ENCODE measurements at places on chromosomes 7 and 10.

DNA sequence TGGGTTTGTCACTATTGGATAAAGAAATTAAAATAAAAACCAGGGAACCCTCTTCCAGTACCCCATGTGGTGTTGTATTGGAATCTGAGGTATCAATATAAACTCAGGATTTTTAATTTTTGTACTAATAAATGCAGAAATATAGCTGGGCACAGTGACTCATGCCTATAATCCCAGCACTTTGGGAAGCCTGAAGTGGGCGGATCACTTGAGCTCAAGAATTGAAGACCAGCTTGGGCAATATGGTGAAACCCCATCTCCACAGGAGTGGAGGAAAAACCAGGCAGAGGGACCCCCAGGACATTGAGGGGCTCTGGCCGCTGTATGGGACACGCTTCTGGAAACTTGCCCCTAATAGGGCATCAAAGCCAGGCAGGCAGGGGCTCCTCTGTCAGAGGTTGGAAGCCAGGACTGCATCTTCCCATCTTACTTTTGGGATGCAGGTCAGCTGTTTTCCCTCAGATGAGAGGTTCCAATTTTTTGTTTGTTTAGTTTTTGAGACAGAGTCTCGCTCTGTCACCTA is 11.1 kb downstream of the ADIRF start:
- no peak for DNase-seq

- DNase-seq = peak; percentile 66
Measured at GRCh38 chr7:54841772-54842697, 83.0 kb upstream of the SEC61G start.

DNA sequence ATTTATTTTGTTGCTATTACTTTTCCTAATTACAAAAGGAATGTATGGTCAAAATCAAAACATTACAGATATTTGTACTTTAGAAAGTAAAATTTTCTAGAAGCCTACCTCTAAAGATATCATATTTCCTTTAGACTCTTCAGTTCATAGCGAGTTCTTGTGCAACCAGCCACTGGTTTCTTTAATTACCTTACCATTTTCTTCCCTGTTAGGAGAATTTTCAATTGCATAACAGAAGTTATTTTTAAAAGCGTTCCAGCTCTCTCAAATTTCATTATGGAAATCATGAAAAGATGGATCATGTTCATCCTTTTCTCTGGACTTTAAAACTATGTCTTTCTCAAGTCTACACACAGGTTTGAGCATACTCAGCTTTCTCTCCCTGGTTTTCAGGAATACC is 5.0 kb upstream of the TRUB1 start:
- DNase-seq = no peak

- DNase-seq = no peak
Measured at GRCh38 chr10:19974138-19974537, 157.9 kb downstream of the PLXDC2 start.

DNA sequence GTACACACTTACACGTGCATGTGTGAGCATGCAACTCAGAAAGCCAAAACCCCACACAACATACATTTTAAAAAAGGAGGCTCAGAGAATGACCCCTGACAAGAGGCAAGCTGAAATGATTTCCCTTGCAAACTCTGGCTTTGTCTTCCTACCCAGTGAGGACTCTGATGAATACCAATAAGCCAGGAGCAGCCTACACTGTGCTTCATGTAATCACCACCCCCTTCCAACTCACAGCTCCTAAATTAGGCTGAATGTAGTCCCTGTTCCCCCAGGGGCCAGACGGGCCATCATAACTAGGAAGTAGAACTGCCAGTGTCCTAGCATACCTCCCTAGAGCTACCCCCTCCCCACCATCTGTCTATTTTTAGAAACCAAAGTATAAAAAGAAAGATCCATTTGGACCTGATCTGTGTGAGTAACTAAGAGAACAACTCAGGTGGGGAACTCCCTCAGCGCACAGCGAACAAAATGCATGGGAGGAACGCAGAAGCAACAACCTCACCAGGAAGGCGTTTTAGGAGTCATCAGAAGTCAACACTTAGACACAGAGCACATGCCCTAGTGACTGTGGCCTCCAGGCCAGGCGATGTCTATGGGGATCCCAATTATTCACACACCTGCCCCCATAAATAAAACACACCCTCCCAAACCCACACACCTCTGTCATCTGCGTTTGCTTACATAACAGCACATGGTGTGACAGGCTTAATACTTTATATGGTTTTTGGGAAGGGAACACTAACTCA is 1.9 kb downstream of the DGKI start:
- no peak for DNase-seq

DNA sequence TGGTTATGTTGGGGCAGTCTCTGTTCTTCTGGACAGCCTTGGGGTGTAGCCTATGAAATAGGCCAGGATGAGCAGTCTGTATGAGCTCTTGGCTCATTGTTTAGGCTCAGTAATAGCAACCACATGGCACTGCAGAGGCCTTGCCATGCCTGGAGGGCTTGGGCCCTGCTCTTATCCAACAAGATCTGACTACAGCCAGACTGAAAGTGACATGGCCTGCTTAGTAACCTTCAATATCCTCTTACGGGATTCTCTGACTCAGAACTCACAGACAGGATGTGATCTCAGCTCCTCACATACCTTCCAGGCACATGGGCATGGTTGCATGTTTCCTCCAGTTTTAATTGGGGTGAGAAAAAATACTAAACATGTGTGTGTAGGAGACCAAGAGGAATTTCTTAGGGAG is 289.3 kb downstream of the PTEN start:
- no peak for DNase-seq

DNA sequence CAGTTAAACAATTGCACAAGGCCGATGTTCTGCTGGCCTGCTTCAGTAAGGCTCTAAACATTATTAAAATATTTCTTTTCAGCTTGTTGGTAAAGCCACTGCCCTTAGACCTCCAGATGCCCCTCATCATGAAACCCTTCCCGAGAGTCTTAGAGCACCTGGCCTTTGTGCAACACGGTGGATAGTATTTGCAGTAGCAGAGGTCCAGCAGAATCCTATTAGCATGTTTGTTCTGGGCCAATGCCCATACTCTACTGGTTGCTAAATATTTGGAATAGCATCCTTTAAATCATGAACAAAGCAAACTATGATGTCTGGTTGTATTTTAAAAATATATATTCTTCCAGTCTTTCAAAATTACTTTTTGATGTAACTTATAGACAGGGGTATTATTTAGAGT is 584.6 kb downstream of the CNTNAP2 start:
- no peak for DNase-seq

DNA sequence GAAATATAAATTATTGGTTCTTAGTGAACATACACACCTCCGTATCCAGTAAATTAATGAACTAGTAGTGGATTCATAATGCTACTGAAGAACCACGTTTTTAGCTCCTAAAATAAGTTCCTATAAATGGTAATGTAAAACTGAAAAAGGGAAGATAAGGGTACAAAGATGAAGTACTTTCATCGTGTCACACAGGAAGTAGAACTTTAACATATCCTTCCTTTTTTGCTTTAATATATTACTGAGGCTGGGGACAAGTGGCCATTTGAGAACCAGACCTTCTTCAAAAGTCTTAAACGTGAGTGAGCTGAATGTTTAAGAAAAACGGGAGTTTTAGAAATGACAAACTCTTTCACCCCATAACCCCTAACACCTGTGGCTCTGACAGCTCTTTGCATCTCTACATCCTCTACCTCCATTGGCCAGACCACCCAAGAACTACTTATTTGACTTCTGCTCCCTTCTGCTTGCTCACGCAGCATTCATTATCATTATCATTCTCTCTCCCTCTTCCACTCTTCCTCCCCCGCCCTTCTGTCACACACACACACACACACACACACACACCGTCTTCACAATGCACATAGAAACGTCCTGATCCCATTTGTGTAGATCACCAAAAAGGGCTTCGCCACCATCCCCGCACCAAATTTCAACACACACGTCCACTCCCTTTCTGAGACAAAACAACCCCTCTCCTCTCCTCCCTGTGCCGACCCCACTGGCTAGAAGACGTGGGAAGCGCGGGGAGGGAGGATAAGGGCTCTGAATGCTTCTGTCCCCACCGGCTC is 677 bp downstream of the SKAP2 start:
- DNase-seq = no peak

GRCh38 chr7:35905555-35905954 is 104.7 kb downstream of the SEPTIN7 start:
- DNase-seq = no peak

DNA sequence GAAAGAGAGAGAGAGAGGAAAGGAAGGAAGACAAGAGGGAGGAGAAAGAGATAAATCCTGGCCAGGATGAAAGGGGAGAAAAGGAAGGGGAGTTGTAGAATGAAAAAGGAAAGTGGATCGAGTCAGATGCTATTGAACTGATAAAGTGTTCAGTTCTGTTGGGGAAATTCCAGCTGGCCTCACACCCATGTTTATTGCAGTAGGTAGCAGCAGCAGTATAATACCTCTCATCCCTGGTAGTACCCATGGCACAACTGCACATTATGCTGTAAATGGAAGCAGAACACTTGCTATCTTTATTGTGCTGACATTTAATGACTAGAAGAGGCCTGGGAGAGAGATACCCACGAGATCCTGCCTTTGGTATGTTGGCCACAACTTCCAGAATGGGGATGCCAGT is 178.1 kb downstream of the EVX1 start:
- no peak for DNase-seq

GRCh38 chr10:78178397-78178796 is 144.7 kb downstream of the RPS24 start:
- no peak for DNase-seq

GRCh38 chr7:20602306-20602705 is 13.2 kb upstream of the ABCB5 start:
- no peak for DNase-seq

DNA sequence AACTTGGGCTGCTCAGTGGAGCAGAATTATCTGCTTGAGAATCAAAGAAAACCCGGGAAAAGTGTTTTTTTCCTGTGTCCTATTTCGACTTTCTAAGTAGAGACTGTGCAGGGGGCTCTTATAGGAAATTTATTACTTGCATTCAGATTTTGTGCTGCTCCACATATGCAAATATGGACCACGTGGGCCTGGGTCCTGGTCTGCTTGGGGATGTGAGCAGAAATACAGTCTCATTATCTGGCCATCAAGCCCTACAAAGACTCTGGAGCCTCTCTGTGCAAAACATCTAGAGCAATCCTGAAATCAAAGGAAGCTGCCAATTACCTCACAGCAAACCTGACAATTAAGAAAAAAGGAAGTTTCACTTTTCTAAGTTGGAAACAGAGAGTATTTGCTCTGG is 216.9 kb downstream of the LRMDA start:
- DNase-seq = no peak

- no peak for DNase-seq
Measured at GRCh38 chr7:91248996-91249395, 15.2 kb upstream of the FZD1 start.

DNA sequence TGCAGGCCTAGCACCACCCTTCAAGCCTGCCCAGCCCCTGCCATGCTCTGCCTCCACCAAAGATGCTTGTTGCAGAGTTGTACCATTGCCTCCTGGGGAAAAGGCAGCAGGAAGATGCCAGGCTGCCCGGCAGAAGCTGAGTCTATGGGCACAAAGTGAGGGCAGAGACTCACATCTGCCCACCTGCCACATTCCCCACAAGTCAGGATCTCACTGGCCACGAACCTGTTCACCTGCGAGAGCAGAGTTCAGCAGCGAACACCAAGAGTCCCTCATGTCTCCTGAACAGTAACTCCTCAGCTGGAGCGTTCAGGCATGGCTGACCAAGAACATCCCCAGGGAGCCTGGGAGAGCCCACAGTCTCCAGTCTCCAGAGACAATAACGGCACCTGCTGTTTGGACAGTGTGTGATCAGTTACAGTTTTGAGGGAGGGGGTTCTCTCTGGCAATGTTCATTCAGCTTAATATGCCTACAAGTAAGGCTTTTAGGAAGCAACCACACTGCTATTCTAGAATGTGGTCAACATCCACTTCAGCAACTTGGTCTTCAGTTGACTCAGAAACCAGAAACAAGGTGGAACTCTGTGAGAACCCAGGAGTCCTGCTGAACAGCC is 78.5 kb downstream of the GRID1 start:
- DNase-seq = no peak

DNA sequence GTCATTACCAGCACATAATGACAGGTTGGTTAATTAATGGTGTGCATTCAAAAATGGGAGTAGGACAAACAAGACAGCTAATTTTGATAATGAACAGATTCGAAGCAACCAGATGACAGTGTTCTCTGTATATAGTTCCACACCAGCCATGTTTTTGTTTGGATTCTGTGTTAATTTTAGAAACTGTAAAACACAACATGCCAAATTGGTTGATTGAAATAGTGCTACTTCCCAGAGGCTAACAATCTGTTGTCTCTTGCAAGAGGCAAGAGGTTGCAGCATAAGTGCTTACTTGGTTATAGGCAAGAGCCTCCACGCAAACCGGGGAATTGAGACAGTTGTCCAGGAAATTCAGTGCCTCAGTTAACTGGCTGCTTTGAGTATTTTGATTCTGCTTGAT is 170.2 kb upstream of the HABP2 start:
- no peak for DNase-seq

- no peak for DNase-seq
Measured at GRCh38 chr7:112881-113280, 79.5 kb upstream of the FAM20C start.

DNA sequence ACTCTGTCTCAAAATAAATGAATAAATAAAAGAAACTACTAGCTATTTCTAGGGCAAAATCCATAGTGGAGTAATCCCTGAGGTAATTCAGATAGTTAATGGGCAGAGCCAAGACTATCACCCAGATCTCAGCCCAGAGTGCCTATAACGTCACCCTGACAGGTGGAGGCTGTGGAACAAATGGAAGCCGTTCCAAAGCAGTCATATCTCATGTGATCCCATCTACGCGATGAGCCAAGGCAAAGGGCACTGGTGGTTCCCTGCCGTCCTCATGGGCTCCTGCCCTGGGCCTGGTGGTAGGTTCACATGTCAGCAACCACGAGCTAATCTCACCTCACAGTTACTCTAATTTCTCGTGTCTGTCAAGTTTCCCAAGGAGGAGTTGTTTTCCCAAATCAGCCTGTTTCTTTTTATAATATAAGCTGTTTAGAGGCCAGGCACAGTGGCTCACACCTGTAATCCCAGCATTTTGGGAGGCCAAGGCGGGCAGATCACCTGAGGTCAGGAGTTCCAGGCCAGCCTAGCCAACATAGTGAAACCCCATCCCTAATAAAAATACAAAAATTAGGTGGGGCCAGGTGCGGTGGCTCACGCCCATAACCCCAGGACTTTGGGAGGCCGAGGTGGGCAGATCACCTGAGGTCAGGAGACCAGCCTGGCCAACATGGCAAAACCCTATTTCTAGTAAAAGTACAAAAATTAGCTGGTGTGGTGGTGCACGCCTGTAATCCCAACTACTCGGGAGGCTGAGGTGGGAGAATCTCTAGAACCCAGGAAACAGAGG is 22.5 kb upstream of the ASCC1 start:
- no peak for DNase-seq

DNA sequence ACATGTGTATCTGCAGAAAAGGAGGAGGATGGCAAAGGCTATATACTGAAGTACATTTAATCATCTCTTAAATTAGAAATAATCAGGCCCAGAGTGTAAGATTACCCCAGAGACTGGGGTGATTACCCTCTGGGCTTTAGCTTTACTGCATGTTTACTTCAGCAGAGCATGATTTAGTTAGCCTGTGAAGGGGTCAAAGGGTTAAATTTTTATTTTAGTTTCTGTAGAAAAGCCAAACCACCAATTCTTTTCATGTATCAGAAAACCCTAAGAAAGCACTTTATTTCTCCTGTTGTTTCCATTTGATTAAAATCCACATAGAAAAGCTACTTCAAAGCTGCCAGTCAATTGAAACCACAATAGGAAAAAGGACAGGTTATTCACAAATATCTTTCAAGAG is 101.5 kb upstream of the LSM8 start:
- DNase-seq = no peak

Measured in Right ventricle myocardium superior (tissue), 1 donor.